HFFc6 (cell line): ENCODE measurements at places on chromosomes 5 and 9.
A peak's percentile ranks its signal among the peaks of the same experiment; 100 is the strongest.

DNA sequence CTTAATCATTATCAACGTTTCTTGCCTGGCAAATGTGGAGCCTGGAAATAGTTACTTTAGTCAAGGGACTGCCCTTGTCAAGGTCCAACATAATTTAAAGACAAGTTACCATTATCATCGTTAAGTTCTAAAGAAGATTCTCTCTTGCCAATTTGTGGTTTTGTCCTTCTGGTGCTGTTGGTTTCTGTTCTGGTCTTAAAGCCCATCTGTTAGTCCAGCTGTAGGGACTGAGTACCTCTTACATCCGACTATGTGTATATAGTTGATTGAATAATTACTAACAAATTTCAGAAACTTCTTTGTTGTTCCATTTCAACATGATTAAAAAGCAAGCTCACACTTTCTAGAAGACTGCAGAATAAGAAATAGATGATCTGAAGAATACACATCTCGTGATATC, 1854.9 kb downstream of the MAT2B start:
- no peaks in the 10 kb centered on the region for H3K4me1 ChIP-seq
- no peak for DNase-seq
- no peaks in the 10 kb centered on the region for H3K36me3 ChIP-seq
- no peak overlapping the region for H3K4me3 ChIP-seq
- no peak overlapping the region for H3K27ac ChIP-seq

- no peaks in the 10 kb centered on the region for H3K36me3 ChIP-seq
- peaks cover 1% of the 10 kb centered on the region for H3K27me3 ChIP-seq
- no peak for DNase-seq
- H3K4me1 ChIP-seq: peaks cover 7% of the 10 kb centered on the region; the same call in 1 of the 2 replicates
- H3K4me3 ChIP-seq: no peak overlapping the region
These were observed 840.4 kb upstream of the WWC1 start for GRCh38 chr5:167451076-167451475.

- peaks cover 38% of the 10 kb centered on the region for H3K4me1 ChIP-seq
- no peaks in the 10 kb centered on the region; the same call in 1 of the 2 replicates for H3K27me3 ChIP-seq
- DNase-seq: peak; percentile 42
- H3K36me3 ChIP-seq: peaks cover 16% of the 10 kb centered on the region
- no peak overlapping the region for H3K27ac ChIP-seq
These were observed 152.8 kb upstream of the IER5L start for GRCh38 chr9:129330711-129331492.

DNA sequence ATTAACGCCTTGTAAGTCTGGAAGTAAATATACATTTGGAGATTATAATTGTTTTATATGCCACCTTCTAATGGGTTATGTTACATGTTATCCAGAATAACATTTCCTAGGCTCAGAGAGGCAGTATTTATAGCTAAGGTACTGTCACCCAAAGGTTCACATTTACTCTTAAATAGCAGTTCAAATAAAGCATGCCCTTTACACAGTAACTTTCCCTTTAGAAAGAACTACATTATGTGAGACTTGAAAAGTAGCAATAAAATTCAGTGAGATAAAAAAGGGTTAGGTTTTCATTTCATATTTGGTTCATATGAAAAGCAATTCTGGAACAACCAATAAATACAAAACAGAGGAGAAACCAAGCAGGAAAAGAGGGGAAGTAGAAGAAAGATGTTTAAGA, 35.1 kb downstream of the SKIC3 start:
- no peaks in the 10 kb centered on the region for H3K4me1 ChIP-seq
- H3K27ac ChIP-seq: no peak overlapping the region
- DNase-seq: no peak
- no peak overlapping the region for H3K4me3 ChIP-seq
- H3K36me3 ChIP-seq: peaks cover 23% of the 10 kb centered on the region
- peaks cover 2% of the 10 kb centered on the region; the same call in 1 of the 2 replicates for H3K27me3 ChIP-seq

DNA sequence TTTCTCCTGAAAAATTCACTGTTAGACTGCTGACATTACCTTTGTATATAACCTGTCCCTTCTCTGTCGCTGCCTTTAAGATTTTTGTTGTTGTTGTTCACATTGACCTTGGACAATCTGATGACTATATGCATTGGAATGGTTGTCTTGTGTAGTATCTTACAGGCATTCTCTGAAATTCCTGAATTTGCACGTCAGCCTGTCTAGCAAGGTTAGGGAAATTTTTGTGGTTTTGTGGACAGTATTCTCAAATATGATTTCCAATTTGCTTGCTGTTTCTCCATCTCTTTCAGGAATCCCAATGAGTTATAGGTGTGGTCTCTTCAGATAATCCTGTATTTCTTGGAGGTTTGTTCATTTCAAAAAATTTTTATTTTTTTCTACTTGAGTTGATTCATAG, 140.8 kb downstream of the PRR16 start:
- peak overlapping the region; percentile 63 for H3K27ac ChIP-seq
- peaks cover 42% of the 10 kb centered on the region for H3K36me3 ChIP-seq
